ENCODE measurements at places on chromosomes 12 and 14.

DNA sequence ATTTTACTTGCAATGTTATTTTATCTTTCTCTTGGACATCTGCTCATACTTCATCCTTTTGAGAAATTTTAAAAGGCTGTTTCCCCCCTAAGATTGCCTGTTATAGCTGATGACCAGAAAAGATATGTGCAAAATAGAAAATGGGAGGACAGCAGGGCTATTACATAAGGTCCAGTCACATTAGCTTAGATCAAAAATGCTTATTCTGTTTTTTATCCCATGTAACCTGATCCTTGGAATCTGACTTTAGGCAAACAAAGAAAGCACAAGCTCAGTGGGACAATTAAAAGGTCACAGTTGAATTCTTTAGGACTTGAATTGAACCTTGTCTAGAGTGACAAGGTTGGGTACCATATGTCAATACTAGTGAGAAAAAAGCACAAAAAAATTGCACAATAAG is 65.1 kb upstream of the TRHDE start:
- no peak for DNase-seq

- no peak for DNase-seq
These were observed 216.8 kb downstream of the SLC15A4 start for GRCh38 chr12:128606970-128607369.

GRCh38 chr12:130704606-130705005 is 11.5 kb downstream of the RIMBP2 start:
- no peak for DNase-seq

GRCh38 chr14:91062600-91062999 is 2.2 kb upstream of the RPS6KA5 start:
- no peak for DNase-seq

GRCh38 chr12:106975098-106975497 is 11.8 kb downstream of the MTERF2 start:
- no peak for DNase-seq

- DNase-seq = no peak
These were observed 12.7 kb downstream of the ABCD2 start for GRCh38 chr12:39606712-39607423.

DNA sequence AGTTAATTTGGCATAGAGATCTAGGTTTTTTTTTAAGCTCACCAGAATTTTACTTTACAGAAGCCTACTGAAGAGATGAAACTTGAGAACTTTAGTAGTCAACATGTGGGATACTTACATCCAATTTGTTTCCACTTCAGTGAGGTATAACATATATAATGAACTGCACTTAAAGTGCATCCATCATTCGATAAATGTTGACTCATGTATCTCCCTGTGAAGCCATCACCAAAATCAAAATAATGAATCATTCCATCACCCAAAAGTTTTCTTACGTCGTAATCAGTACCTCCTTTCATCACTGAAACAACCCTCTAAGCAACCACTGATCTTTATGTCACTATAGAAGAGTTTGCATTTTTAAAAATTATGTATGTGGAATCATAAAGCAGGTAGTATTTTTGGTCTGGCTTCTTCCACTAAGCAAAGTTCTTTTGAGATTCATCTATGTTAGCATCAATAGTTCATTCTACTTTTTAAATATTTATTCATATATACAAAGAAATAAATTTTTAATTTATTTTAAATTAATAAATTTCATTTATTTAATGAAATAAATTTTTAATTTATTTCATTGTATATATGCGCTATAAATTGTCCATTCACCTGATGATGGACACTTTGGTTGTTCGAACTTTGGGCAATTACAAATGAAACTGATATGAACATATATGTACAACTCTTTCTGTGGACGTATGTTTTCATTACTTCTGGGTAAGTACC is 2.0 kb upstream of the CPNE8 start:
- DNase-seq = no peak

GRCh38 chr14:95662376-95663186 is 23.6 kb upstream of the TCL1B start:
- no peak for DNase-seq

GRCh38 chr14:72634691-72635616 is 258.9 kb downstream of the DPF3 start:
- DNase-seq = no peak

DNA sequence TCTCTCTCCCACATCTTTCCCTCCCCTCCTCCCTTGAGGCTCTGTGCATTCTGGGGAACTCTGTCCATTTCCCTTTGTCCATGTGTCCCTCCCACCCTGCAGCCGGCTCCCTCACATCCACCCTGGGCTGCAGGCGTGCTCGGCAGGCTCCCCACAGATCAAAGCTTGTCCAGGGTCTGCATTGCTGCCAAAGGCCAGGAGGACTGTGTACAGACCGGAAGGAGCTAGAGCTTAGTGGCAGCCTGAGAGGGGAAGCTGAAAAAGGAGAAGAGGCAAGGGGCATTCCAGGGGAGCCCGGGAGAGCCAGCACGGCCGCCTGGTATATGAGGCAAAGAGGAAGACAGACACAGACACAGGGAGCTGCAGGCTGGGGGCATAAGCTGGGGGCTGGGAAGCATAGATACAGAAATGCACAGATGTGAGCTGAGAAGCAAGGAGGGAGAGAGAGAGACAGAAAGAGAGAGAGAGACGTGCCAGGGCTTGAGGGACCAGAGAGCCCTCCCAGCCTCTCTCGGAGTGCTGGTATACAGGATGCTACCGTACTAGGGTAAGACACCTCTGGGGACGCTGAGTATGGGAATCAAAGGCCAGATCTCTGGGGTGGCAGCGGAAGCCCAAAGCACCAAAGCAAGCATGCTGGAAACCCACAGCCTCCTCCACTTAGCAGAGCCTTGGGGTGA is 3.3 kb downstream of the CD4 start:
- DNase-seq = no peak

DNA sequence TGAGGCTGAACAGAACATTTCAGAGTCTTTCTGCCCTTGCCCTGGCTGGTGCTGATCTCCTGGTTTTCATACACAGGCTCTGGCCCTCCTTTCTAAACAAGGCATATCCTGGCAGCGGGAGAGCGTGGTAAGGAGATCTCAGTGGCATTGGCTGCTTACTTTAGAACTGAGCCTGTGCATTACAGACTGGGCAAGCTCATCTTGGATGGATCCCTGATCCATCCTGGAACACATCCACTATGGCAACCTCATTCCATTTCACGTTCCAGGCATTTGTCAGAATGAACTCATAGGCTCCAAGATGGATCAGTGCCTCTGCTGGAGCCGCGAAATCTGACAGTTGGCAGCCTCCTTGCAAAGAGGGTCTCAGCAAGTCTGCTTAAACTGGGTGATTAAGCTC is 224.5 kb upstream of the PELI2 start:
- no peak for DNase-seq

- no peak for DNase-seq
These were observed 25.6 kb upstream of the CHPT1 start for GRCh38 chr12:101671833-101672232.

- no peak for DNase-seq
These were observed 1.4 kb downstream of the HECTD4 start for GRCh38 chr12:112380663-112381405.

DNA sequence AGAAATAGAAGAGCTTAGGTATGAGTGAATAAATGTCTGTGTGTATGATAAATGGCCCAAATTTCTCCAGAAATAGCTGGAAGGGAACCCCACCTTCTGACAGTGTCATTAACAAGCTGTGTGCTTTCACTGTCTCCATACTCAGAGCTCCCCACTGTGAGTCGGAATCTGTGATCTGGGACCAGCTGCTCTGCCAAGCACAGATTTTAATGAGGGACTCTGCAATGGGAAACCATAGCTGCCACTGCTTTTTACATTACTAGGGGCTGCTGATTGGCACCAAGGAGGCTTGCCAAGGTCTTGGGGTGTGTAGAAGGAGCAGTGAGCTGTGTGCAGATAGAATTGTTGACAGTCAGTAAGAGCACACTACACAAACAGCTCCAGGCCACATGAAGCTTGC is 244.2 kb upstream of the CCDC196 start:
- DNase-seq = no peak

DNA sequence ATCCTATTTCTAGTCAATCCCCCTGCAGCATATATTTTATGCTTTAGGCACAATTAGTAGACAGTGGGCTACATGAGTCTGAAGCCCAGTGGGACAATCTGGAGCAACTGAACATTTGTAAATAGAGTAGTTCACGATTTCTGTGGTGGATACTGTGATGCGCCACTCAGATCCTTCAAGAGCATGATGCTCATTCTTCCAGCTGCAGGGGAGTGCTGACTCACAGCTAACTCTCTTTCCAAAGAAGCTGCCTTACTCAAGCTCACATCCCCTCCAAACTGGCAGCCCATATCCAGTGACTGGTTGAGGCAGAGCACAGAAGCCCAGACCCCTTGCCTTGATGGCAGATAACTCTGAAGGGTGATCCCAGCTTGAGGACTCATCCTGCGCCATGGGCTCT is 224.2 kb upstream of the EEA1 start:
- DNase-seq = no peak

DNA sequence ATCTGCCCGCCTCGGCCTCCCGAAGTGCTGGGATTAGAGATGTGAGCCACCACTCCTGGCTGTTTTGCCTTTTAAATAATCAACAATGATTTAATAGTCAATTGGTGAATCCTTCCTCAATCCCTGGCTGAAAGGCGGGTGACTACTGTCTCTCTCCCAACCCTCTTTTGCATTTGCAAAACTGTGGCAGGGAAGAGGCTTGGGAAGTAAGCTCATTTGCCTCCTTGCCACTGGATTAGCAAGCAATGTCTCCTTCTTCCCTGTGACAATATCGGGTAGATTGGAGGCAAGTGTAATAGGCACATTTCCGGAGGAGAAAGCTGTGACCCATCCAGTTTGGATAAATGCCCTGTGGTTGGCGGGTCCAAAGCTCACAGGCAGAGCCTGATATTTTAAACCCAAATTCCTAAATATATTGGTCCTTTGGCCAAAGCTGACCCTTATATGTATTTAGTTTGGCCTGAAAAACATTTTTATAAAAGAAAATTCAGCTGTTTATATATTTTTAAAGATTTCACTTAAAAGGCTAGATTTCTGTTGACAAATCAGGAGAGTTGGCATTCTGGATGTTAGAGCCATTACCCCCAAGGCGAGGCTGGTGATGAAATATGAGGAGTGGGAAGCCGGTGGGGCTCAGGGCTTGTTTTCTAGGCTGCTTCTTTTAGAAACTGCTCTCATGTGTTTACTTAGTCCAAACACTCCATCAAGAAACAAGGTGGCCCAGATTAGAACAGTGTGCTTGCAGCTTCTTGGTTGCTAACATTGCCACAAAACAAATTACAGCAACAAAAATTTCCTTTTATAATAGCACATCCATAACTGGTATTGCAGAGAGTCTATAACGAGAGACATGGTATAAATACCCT is 646.9 kb upstream of the TMEM132C start:
- DNase-seq = no peak

GRCh38 chr12:90677552-90677951 is 277.4 kb downstream of the CCER1 start:
- no peak for DNase-seq

DNA sequence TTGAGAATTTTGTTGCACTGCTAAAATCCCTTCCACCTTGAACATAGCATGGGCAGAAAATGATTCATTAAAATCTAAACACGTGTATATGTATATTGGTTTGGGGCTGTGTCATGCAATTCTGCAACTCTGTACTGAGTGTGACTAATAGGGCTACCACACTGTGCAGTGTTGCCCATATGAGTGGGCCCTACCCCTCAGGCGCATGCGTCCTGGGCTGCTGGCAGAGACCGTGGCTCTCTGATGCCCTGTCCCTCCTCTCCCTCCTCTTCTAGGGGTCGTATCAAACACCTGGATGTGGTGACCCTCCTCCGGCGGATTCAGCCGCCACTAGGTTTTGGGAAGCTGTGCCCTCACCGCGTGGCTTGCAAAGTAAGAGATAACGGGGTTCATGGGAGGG is 128.4 kb upstream of the FKBP4 start:
- DNase-seq = no peak
